ENCODE measurements at places on chromosomes 5 and 9.

- DNase-seq, result peak; percentile 1
Observed at GRCh38 chr9:22722492-22722891, 275.9 kb downstream of the DMRTA1 start.

- DNase-seq, result peak; percentile 20
Observed at GRCh38 chr5:84304599-84304998, 80.1 kb downstream of the EDIL3 start.

- DNase-seq, result no peak
Observed at GRCh38 chr9:114123031-114123977, 24.2 kb upstream of the KIF12 start.

GRCh38 chr9:116978155-116978554 is 291.1 kb downstream of the TRIM32 start:
- no peak for DNase-seq

GRCh38 chr5:8953016-8953415 is 592.9 kb downstream of the SEMA5A start:
- no peak for DNase-seq

GRCh38 chr5:116084287-116084691 is 536 bp upstream of the COMMD10 start:
- DNase-seq, result peak; percentile 35

GRCh38 chr9:95756986-95757385 is 118.5 kb upstream of the ERCC6L2 start:
- DNase-seq, result peak; percentile 75

DNA sequence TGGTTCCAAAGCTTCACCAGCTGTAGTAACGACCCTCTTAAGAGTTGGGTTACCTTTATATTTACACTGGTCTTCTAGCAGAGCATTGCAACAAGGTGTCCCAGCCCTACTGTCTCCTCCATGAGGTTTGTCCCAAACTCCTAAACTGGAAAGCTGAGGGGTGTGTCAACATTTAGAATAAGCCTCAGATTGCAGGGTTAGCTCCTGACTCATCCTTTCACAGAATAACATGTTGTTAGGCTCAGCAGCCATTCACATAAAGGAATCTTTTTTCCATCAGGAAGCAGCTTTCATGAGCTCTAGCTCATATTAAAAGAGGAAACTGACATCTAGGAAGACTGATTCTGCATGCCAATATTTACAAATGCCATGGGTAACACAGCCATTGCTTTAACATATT is 238.7 kb downstream of the EFNA5 start:
- peak; percentile 63 for DNase-seq

Data from fibroblast of mammary gland (primary cell).